WTC11 (cell line): ENCODE measurements at places on chromosomes 6 and 20. TPM values are rescaled to one million over a fixed set of nuclear protein-coding genes. Genes with fewer than 3 reads are reported as not detected.
A peak's percentile ranks its signal among the peaks of the same experiment; 100 is the strongest.

- DNase-seq, result no peak
Observed at GRCh38 chr6:164436976-164437375, 872.4 kb downstream of the C6orf118 start.

GRCh38 chr6:67009818-67010217, 1302.8 kb upstream of the EYS start:
- DNase-seq, result peak; percentile 19

- DNase-seq, result no peak
Observed at GRCh38 chr6:167789358-167789757, 37.4 kb upstream of the AFDN start.

- no peak for DNase-seq
Observed at GRCh38 chr6:10595731-10596664, 74.8 kb downstream of the GCNT2 start.

WDR46 gene
- total RNA-seq, result 72.0 to 94.5 TPM (median 72.4 TPM) in 3 replicates

DDAH2 gene
- total RNA-seq, result 62.2 to 67.3 TPM (median 65.8 TPM) in 3 replicates

SLC12A5 gene
- total RNA-seq, result 6.6 to 8.5 TPM (median 7.2 TPM) in 3 replicates

KIF3B gene
- 18.2 to 21.5 TPM (median 18.4 TPM) in 3 replicates for total RNA-seq
